ENCODE measurements at places on chromosomes 5 and 9. TPM values are rescaled to one million over a fixed set of nuclear protein-coding genes. Genes with fewer than 3 reads are reported as not detected.
A peak's percentile ranks its signal among the peaks of the same experiment; 100 is the strongest.

ARHGEF37 gene
- 0.76 TPM for total RNA-seq

SPOCK1 gene
- total RNA-seq, result 238 TPM

GRCh38 chr5:69042500-69042899, 51.3 kb upstream of the SLC30A5 start:
- H3K4me3 ChIP-seq, result no peak overlapping the region
- no peak for DNase-seq
- no peaks in the 10 kb centered on the region for H3K4me1 ChIP-seq
- H3K36me3 ChIP-seq, result no peaks in the 10 kb centered on the region

CDO1 gene
- total RNA-seq, result 0.89 TPM

DNA sequence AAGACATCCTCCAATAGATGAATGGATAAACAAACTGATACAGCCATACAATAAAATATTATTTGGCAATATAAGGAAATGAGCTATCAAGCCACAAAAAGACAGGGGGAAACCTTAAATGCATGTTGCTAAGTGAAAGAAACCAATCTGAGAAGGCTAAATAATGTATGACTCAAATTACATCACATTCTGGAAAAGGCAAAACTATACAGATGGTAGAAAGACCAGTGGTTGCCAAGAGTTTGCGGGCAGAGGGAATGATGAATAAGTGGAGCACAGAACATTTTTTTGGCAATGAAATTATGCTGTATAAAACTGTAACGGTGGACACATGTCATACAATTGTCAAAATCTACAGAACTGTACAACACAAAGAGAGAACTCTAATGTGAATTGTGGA, 63.3 kb downstream of the CSF2 start:
- DNase-seq, result peak; percentile 91
- H3K4me3 ChIP-seq, result no peak overlapping the region
- no peaks in the 10 kb centered on the region for H3K36me3 ChIP-seq

FOXD4 gene
- not detected for total RNA-seq

- peaks cover 9% of the 10 kb centered on the region for H3K4me1 ChIP-seq
- H3K27me3 ChIP-seq, result no peaks in the 10 kb centered on the region
- no peak overlapping the region for H3K4me3 ChIP-seq
Observed at GRCh38 chr5:150208187-150209098, 18.6 kb downstream of the SLC6A7 start.

- H3K27me3 ChIP-seq, result no peaks in the 10 kb centered on the region
- H3K36me3 ChIP-seq, result no peaks in the 10 kb centered on the region
- no peaks in the 10 kb centered on the region for H3K4me1 ChIP-seq
- no peak overlapping the region for H3K4me3 ChIP-seq
Observed at GRCh38 chr5:64534033-64534432, 28.2 kb downstream of the RGS7BP start.

DNA sequence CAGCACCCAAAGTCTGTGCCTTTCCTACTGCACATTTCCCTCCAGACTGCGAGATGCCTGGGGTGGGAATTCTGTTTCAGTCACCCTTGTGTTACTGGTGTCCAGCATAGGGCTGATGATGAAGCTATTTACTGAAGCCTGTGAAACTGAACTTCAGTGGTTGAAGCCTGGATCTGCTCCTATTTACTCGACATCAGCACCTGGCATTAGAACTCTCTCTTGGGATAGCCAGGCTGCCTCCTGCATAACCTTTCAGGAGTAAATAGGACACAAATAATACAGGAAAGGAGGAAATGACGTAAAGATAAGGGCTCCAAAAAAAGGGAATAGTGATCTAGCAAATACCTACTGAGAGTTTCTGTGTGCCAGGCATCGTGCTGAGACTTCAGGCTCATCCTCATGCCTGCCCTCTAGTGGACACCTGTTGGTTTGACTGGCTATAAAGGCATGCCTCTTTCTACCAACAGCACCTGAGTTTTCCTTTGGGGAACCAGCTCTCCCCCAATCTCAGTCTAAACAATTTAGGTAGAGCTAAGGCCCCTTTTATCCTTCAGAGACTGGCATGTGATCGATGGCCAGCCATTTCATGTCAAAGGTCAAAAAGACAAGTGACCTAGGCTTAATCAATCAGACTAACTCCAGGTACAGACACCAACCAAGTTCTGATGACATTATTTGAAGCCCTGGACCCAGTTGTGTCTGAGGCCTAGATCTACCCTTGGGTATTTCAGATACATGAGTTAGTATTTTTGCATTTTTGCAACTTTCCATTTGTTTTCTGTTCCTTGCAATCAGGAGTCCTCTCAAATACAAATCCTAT, 192.1 kb upstream of the TRIM32 start:
- no peaks in the 10 kb centered on the region for H3K27me3 ChIP-seq
- peaks cover 26% of the 10 kb centered on the region for H3K4me1 ChIP-seq
- H3K4me3 ChIP-seq, result no peak overlapping the region
- peak; percentile 20 for DNase-seq
- H3K36me3 ChIP-seq, result no peaks in the 10 kb centered on the region

PCDH1 gene
- 3.5 TPM for total RNA-seq

GRCh38 chr5:112338681-112339337, 80.3 kb downstream of the EPB41L4A start:
- H3K36me3 ChIP-seq, result no peaks in the 10 kb centered on the region
- peaks cover 13% of the 10 kb centered on the region for H3K27me3 ChIP-seq
- H3K4me1 ChIP-seq, result no peaks in the 10 kb centered on the region
- no peak overlapping the region for H3K27ac ChIP-seq
- H3K4me3 ChIP-seq, result no peak overlapping the region

- no peaks in the 10 kb centered on the region for H3K36me3 ChIP-seq
- DNase-seq, result no peak
- peaks cover 23% of the 10 kb centered on the region for H3K4me1 ChIP-seq
- H3K27ac ChIP-seq, result no peak overlapping the region
Observed at GRCh38 chr9:88531920-88532698, 2.9 kb upstream of the NXNL2 start.

ST6GALNAC6 gene
- total RNA-seq, result 78.8 TPM

SPATA31E1 gene
- total RNA-seq, result not detected

DNA sequence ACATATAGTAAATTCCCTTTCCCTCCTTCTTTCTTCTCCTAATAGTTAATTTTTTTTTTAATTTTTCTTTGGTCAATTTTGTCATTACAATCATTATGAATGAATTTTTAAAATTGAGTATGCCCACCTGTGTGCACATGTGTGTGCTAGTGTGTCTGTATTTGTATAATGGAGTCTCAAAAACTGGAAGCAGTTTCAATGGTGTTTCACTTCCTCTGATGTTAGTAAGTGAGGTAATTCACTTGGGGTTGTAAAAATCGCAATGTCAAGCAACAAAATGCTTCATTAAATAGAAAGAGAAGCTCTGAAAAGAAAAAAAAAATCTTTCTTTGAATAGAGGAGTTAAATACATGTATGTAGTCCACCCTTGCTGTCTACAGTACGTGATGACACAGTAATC, 1467.6 kb upstream of the NUDT12 start:
- no peaks in the 10 kb centered on the region for H3K27me3 ChIP-seq
- no peaks in the 10 kb centered on the region for H3K4me1 ChIP-seq
- no peak for DNase-seq
- no peaks in the 10 kb centered on the region for H3K36me3 ChIP-seq
- H3K4me3 ChIP-seq, result no peak overlapping the region

ECM2 gene
- total RNA-seq, result 5.4 TPM

NXNL2 gene
- 3.1 TPM for total RNA-seq

EIF4E1B gene
- total RNA-seq, result not detected

GRCh38 chr9:4299005-4299795, 668 bp downstream of the GLIS3 start:
- H3K27ac ChIP-seq, result peak overlapping the region; percentile 97

GRCh38 chr5:40154194-40154593, 525.5 kb upstream of the PTGER4 start:
- H3K27ac ChIP-seq, result no peak overlapping the region
- H3K36me3 ChIP-seq, result no peaks in the 10 kb centered on the region
- H3K27me3 ChIP-seq, result no peaks in the 10 kb centered on the region
- no peak overlapping the region for H3K4me3 ChIP-seq
- no peak for DNase-seq
- no peaks in the 10 kb centered on the region for H3K4me1 ChIP-seq

GRCh38 chr5:88825584-88826315, 57.2 kb downstream of the MEF2C start:
- H3K4me3 ChIP-seq, result no peak overlapping the region
- DNase-seq, result no peak
- no peaks in the 10 kb centered on the region for H3K27me3 ChIP-seq
- peak overlapping the region; percentile 85 for H3K27ac ChIP-seq
- no peaks in the 10 kb centered on the region for H3K36me3 ChIP-seq

DNA sequence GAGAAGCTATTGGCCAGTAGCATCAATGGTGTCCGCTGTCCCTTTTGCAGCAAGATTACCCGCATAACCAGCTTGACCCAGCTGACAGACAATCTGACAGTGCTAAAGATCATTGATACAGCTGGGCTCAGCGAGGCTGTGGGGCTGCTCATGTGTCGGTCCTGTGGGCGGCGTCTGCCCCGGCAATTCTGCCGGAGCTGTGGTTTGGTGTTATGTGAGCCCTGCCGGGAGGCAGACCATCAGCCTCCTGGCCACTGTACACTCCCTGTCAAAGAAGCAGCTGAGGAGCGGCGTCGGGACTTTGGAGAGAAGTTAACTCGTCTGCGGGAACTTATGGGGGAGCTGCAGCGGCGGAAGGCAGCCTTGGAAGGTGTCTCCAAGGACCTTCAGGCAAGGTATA, 10.8 kb downstream of the TRIM32 start:
- H3K4me1 ChIP-seq, result peaks cover 68% of the 10 kb centered on the region
- DNase-seq, result no peak
- H3K4me3 ChIP-seq, result no peak overlapping the region

- DNase-seq, result peak; percentile 27
- no peak overlapping the region for H3K27ac ChIP-seq
- no peaks in the 10 kb centered on the region for H3K27me3 ChIP-seq
- peaks cover 50% of the 10 kb centered on the region for H3K36me3 ChIP-seq
- H3K4me3 ChIP-seq, result no peak overlapping the region
Observed at GRCh38 chr5:14687023-14687665, 22.6 kb downstream of the OTULIN start.

- H3K27me3 ChIP-seq, result no peaks in the 10 kb centered on the region
- DNase-seq, result no peak
- no peak overlapping the region for H3K27ac ChIP-seq
- H3K4me1 ChIP-seq, result peaks cover 10% of the 10 kb centered on the region
- H3K36me3 ChIP-seq, result no peaks in the 10 kb centered on the region
- H3K4me3 ChIP-seq, result no peak overlapping the region
Observed at GRCh38 chr5:59197911-59198310, 615.0 kb downstream of the RAB3C start.

FBXO10 gene
- total RNA-seq, result 2.9 TPM

DNA sequence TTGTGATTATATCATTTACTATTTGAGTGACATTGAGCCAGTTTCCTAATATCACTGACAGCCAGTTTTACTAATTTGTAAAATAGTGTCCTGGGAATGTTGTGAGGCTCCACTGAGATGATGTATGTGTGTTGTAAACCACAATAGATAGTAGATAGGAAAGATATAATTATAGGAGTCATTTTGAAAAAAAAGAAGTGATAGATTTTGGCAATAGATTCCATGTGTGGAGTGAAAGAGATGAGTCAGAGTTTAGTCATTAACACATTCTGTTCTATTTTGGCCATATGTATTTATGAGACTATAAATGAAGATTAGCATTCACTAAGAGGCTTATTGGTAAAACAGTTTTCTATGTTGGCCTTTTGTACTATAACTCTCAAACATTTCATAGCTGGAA, 388.2 kb downstream of the FAM170A start:
- peak; percentile 60 for DNase-seq
- 0 out of 2 replicates have a peak, but pooled peaks cover 10% of the 10 kb centered on the region for H3K4me1 ChIP-seq
- no peak overlapping the region for H3K27ac ChIP-seq
- no peak overlapping the region for H3K4me3 ChIP-seq
- no peaks in the 10 kb centered on the region for H3K27me3 ChIP-seq

GRCh38 chr9:16675131-16675530, 195.3 kb downstream of the BNC2 start:
- H3K4me1 ChIP-seq, result peaks cover 48% of the 10 kb centered on the region
- no peak overlapping the region for H3K4me3 ChIP-seq

DNA sequence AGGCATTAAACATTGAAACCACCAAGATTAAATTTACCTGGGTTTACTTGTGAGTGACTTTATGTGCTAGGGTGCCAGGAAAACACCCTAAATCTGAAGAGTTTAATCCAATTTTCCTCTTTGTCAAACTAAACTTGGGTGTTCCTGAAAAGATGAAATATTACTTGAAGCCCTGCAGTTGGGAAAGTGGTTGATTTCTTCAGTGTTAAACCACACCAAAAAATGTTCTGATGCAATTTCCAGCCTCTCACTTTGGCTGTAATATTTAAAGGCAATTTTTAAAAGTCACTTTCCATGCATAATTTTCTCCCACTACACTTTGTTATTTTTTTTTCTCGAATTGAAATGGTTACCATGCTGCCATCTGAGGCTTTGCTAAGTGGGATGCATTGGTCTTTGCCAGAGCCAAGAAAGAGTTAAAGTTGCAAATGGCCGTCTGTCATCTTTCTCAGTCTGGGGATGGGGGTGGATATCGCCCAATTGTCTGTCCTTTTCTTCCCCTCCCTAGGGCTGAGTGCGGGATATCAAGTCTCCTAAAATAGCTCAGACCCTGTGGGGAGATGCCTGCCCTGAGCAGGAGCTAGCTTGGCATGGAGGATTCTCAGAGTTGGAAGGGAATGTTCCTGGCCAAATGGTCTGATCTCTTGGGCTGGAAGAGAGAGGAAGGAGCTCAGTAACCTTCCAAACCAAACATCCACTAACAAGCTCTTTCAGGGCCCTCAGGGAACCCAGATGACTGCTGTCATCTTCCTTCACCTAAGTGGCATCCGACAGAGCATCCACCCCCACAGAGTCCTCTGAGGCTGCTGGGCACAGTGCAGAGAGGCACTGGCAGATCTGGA, 13.6 kb upstream of the SHB start:
- DNase-seq, result peak; percentile 39
- no peak overlapping the region for H3K4me3 ChIP-seq
- H3K27ac ChIP-seq, result no peak overlapping the region
- no peaks in the 10 kb centered on the region for H3K36me3 ChIP-seq
- no peaks in the 10 kb centered on the region for H3K27me3 ChIP-seq

CDC20B gene
- not detected for total RNA-seq

- H3K27ac ChIP-seq, result no peak overlapping the region
- no peak for DNase-seq
- no peak overlapping the region for H3K4me3 ChIP-seq
Observed at GRCh38 chr9:104915753-104916152, 12.2 kb downstream of the ABCA1 start.

ANKRD34B gene
- total RNA-seq, result not detected

GRCh38 chr9:135905380-135906258, 1.7 kb downstream of the CAMSAP1 start:
- H3K27me3 ChIP-seq, result no peaks in the 10 kb centered on the region
- DNase-seq, result peak; percentile 80
- peak overlapping the region; percentile 15 for H3K27ac ChIP-seq
- H3K36me3 ChIP-seq, result peaks cover 7% of the 10 kb centered on the region

DNA sequence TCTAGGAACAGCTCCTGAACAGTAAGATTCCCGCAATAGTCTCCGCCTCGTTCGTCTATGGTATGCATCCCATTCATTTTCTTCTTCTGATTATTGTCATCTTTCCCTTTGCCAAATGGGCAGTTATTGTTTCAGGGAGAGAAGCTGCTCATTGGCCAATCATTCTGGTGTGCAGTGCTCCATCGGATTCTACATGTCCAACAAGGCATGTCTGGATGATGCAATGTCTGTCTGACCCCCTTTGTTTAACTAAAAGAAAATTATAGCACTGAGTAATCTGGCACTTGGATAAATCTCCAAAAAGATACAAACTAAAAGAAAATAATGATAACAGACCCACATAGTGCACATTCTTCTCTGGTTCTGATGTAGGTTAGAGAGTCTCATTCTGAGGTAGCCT, 515.6 kb upstream of the DMAC1 start:
- H3K27me3 ChIP-seq, result no peaks in the 10 kb centered on the region
- DNase-seq, result no peak
- H3K4me1 ChIP-seq, result no peaks in the 10 kb centered on the region
- H3K36me3 ChIP-seq, result no peaks in the 10 kb centered on the region

GRCh38 chr5:95841914-95842812, 19.6 kb upstream of the GLRX start:
- H3K27ac ChIP-seq, result peak overlapping the region; percentile 92
- peak; percentile 98 for DNase-seq
- H3K36me3 ChIP-seq, result no peaks in the 10 kb centered on the region
- H3K4me1 ChIP-seq, result peaks cover 28% of the 10 kb centered on the region
